ENCODE measurements at places on chromosomes 11 and 22.

DNA sequence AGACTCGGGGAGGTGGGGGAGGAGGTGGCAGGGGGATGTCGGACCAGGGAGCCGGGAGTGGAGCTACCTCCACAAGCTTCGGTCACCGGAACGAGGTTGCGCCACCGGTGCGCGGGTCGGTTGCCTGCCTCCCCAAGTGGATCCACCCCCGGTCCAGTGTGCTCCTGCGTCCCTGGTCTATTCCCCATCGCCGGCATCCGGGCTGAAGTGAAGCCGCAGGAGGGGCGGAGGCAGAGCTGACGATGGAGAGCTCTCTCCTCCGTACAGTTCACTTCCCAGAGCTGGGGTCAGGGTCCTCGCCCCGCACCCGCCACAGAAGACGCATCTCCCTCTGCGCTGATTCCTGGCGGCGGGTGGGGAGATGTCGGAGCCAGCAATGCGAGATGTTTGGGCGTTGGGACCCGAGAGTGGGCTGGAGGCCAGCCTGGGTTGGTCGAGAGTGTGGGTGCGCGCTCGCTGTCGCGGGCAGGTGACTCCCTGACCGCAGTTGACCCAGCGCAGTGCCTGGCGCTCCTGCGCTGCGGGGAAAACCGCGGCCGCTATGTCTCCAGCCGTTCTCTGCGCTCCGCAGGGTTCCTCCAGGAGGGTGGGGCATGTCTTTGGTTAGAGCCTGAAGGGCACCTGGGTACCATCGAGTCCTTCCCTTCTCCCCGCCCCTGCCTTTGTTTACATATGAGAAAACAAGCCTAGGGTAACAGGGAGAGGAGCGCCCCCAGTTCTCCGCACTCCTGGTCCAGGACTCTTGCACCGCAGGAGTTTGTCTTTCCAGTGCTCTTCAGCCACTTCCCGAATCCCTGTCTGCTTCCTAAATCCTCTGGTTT, 1.7 kb downstream of the C11orf96 start:
- DNase-seq, result no peak

- no peak for DNase-seq
Observed at GRCh38 chr11:124434699-124435098, 10.0 kb upstream of the OR8B4 start.

- DNase-seq, result no peak
Observed at GRCh38 chr22:50703726-50704509, 31.3 kb downstream of the SHANK3 start.

- no peak for DNase-seq
Observed at GRCh38 chr11:4887591-4887990, 5.9 kb downstream of the OR51T1 start.

GRCh38 chr11:35618497-35619115, 346 bp downstream of the FJX1 start:
- DNase-seq, result no peak

DNA sequence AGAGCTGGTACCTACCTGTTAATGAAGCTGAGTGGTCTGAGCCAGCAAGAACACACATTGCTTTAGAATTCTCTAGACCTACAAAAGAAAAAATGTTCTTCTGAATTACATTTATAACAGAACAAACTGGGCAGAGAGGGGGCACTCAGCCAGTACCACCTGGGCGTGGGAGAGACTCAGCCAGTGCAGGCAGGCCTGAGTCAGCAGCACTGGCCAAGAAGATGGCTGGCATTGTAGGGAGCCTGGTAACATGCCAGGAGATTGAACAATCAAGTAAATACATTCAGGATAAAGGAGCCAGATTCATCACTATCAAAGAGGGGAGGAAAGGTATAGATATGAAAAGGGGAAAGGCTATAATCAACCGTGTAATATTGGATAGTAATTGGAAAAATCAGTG, 19.9 kb downstream of the SERGEF start:
- DNase-seq, result no peak

GRCh38 chr11:45777127-45777969, 27.6 kb upstream of the SLC35C1 start:
- DNase-seq, result no peak

DNA sequence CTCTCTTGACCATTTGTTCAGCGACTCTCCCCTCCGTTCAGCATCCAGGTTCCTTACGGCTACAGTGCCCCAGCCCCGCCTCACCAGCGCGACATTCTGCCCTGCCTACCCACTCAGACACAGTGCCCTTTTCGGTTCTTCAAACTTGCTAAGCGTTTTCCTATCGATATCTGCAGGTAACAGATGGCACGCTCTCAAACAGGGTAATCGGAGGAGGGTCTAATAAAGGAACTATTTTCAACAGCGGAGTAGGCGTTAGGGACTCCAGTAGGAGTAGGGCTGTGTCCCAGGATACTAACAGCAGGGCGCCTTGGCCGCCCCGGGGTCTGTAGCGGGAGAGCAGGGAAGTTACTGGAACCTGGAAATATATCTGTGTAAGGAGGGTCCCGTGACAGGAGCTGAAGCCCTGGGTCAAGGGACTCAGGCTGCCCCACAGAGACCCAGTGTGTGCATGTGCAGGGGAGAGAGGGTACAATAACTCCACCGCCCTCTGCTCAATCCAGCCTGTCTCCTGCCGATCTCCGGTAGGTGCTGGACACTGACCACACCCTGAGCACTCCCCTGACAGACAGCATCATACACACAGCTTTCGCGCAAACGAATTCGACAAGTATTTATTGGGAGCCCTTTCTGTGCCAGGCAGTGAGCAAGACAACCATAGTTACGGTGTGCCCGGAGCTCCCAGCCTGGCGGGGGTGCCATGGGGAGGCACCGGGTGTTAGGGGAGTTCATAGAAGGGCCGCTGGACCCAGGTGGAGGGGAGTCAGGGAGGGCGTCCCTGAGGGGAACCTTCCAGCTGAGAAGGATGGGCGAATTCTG, 2.1 kb downstream of the KLHL35 start:
- no peak for DNase-seq

DNA sequence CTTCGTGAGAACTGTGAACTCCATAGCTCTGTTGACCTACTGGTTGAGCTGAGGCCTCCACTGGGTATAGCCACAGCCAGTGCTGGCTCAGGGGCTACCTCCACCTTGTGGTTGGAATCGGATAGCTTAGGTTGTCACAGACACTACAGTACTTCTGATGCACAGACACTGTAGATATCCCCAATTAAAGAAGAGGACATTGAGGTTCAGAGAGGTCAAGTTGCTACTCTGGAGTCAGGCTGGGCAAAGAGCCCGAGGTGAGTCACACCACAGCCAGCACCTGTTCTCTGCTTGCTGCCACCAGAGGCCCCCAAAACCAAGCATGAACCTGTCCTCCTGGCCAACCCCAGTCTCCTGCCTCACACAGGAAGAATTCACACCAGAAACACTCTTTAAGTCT, 5.4 kb downstream of the UFD1 start:
- DNase-seq, result no peak

All from mesendoderm (in vitro differentiated cells).